ACHN (cell line): ENCODE measurements at places on chromosomes 4 and X.

- peak; percentile 86 for DNase-seq
These were observed 20.9 kb downstream of the MAPK10 start for GRCh38 chr4:86338989-86339388.

DNA sequence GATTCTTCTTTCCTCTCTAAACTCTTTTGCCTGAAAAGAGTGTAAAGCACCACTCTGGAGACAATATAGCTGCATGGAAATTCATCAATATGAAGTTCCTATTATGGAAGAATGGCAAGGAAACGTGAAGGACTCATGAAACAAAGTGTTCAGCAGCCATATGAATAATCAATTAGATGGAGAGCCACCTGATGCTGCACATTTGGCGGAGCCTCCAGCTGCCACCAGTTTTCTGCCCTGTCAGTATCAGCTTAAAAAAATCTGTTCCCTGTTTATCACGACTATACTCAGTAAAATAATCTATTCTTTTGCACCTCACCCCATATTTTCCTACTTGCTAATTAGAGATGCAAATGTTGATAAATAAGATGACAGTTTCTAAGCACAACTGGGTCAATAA lies 276.0 kb downstream of the UNC5C start:
- no peak for DNase-seq

DNA sequence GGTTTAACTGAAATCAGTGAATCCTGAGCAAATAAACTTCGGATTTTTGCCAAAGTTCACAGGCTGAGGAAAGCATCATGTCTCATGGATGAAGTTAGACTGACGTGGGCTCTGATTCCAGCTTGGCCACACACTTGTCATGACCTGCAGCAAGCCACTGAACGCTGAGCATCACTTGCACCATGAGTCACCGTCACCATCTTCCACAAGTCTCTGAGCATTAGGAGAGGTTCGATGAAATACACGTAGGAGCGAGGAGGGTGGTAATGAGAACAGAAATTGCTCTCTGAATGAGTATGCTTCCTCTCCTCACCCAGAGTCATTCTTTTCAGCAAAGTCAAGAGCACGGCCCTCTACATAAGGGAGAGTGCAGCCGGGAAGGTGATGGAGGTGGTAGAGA lies 3.8 kb upstream of the TRIML2 start:
- no peak for DNase-seq

GRCh38 chrX:2135421-2135820 lies 365.4 kb downstream of the DHRSX start:
- DNase-seq = no peak

- no peak for DNase-seq
These were observed 327.5 kb upstream of the FGF16 start for GRCh38 chrX:77119706-77120105.

DNA sequence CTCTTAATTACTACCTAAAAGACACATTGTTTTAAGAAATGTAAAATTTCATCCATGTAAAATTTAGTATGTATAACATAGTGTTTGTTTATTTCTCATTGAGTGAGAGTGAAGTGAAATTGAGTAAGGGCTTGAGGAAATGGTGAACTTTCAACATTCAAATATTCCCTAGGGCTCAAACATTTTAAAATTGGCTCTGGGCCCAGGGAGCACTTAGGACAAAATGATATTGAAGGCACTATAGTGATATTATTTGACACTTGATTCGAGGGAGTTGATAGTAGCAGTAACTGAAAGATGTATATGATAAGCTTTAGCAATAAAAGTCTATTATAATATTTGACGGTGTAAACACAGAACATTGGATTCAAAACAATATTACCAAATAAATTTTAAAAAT lies 1244.0 kb upstream of the TENM3 start:
- no peak for DNase-seq

GRCh38 chr4:8729408-8730149 lies 137.0 kb downstream of the CPZ start:
- DNase-seq = no peak

GRCh38 chrX:107677909-107678308 lies 49.6 kb downstream of the PRPS1 start:
- no peak for DNase-seq

- no peak for DNase-seq
These were observed 29.8 kb downstream of the PIGG start for GRCh38 chr4:528835-529234.

DNA sequence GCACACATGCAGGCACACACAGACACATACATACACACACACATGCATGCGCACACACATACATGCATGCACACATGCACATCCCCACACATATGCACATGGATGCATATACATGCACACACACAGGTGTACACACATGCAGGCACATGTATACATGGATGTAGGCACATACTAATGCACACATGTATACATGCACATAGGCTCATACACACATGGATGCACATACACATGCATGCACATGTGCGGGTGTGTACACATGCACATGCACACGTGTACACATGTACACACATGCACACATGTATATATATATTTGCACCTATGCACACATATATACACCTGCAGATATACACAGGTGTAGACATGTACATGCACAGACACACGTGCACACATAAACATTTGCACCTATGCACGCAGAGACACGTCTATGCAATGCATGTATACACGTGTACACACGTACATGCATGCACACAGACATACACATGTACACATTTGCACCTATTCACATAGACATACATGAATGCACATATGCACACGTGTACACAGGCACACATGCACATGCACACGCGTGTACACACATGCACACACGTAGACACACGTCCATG lies 4.0 kb downstream of the PLCXD1 start:
- DNase-seq = no peak
